ENCODE measurements at places on chromosomes 6 and 20. TPM values are rescaled to one million over a fixed set of nuclear protein-coding genes. Genes with fewer than 3 reads are reported as not detected.

DNA sequence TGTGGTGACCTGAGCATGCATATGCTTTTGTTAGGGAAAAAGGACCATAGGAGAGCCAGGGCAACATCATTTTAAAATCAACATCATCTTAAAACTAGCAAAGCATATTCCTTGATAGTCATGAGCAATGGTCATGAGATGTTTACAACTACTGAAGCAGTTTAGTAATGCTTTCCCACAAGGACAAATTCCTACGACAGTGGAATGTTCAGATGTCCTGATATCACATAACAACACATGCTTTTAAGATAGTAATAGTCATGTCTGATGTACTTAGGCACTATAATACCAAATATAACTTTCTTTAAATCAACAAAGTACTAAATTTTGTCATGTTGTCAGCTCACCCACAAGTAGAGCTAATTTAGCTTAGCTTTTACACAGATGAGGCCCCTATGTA is 370.3 kb downstream of the HTR1B start:
- H3K4me3 ChIP-seq: no peak overlapping the region
- H3K27ac ChIP-seq: no peak overlapping the region
- H3K4me1 ChIP-seq: no peaks in the 10 kb centered on the region
- DNase-seq: no peak

DNA sequence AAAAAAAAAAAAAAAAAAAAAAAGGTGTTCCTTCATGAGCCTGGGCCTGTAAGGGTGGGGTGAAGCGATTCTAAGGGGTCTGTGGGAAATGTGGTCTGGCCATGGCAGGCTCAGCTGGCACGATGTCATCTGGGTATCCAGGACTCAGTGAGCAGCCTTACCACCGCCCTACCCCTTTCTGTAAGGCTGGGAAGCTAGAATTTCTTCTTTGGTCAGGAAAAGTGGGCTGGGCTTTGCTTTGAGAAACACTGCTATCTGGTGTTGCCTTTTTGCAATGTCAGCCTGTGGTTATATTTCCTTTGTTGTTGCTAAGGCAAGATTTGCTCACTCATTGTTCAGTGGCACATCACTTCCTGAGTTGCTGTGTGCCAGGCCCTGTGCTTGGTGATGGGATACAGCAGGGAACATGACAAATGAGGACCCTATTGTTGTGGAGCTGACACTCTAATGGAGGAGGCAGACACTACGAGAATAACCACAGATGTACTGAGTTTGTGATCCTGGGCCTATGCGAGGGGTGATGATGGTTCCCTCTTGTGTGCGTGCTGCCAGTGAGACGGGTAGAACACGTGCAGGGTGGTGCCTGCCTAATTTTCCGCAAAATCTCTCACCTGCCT is 45.9 kb upstream of the ZNFX1 start:
- no peak overlapping the region for H3K4me3 ChIP-seq
- H3K36me3 ChIP-seq: no peaks in the 10 kb centered on the region
- peaks cover 44% of the 10 kb centered on the region for H3K27me3 ChIP-seq
- H3K27ac ChIP-seq: peak overlapping the region; percentile 6
- H3K4me1 ChIP-seq: peaks cover 35% of the 10 kb centered on the region

- no peaks in the 10 kb centered on the region for H3K27me3 ChIP-seq
- H3K36me3 ChIP-seq: no peaks in the 10 kb centered on the region
- no peak overlapping the region for H3K4me3 ChIP-seq
- no peak for DNase-seq
These were observed 1310.0 kb upstream of the EYS start for GRCh38 chr6:67016921-67017460.

DNA sequence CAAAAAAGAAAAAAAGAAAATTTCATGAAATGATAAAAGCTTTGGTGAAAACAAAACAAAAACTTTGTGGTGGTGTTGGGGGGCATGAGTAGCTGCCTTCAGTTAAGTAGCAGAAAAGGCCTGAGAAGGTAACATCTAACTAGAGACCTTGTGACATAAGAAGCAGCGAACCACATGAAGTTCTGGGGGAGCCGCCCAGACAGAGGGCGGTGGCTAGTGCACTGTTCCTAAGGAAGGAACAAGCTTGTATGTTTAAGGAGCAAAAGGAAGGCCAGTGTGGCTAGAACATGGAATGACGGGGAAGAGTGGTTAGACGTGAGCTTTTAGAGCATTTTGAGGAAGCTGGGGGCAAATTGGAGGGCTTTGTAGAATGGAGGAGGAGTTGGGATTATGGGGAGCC is 7.5 kb upstream of the RSPH3 start:
- H3K27me3 ChIP-seq: no peaks in the 10 kb centered on the region
- no peak for DNase-seq
- no peak overlapping the region for H3K4me3 ChIP-seq
- H3K4me1 ChIP-seq: peaks cover 18% of the 10 kb centered on the region
- H3K27ac ChIP-seq: no peak overlapping the region

DNA sequence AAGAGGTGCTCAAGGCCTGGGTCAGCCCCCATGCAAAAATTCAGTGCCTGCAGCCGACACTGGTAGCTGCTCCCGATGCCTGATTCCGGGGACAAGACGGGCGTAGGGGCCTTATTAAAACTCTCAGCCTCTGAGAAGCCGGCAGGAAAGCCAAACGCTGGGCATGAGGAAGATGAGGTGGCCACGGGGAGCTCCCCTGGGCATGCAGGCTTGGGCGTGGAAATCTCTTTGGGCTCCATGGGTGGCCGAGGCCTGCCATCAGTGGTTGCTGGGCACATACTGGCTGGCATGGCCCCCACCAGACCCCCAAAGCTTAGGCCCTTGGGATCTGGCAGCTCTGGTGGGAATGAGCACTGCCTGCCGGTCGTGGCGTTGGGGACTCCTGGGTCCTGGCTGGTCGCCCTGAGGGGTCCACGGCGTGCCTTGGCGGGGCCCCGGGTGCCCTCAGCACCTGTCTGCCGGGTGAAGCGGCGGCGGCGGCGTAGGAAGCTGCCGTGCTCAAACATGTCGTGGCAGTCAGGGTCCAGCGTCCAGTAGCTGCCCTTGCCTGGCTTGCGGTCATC is 586 bp downstream of the FOXS1 start:
- no peak overlapping the region for H3K27ac ChIP-seq
- H3K36me3 ChIP-seq: no peaks in the 10 kb centered on the region
- H3K27me3 ChIP-seq: peaks cover 7% of the 10 kb centered on the region

DNA sequence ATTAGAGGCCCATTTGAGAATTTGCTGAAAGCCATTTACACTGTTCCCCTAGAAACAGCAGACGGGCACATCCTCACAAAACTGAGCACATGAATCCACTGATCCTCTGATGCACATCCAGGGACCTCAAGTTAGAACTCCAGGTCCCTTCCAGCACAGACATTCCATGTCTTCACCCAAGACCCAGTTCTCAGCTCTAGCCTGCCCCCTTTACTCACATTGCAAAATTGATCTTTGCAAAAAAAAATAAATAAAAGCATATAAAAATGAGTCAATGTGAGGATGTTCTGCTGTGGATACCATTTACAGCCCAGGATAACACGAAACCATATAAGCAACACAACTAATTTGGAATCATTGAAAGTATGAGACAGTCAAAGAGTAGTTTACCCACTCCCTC is 458.2 kb upstream of the JARID2 start:
- peaks cover 2% of the 10 kb centered on the region for H3K27me3 ChIP-seq
- DNase-seq: no peak
- no peak overlapping the region for H3K4me3 ChIP-seq
- peaks cover 2% of the 10 kb centered on the region for H3K36me3 ChIP-seq

- peaks cover 3% of the 10 kb centered on the region for H3K27me3 ChIP-seq
- DNase-seq: no peak
- H3K4me1 ChIP-seq: peaks cover 47% of the 10 kb centered on the region
- peak overlapping the region; percentile 53 for H3K27ac ChIP-seq
- H3K36me3 ChIP-seq: peaks cover 5% of the 10 kb centered on the region
These were observed 257.5 kb downstream of the ADGB start for GRCh38 chr6:146856296-146856695.

- H3K27me3 ChIP-seq: no peaks in the 10 kb centered on the region
- no peak overlapping the region for H3K4me3 ChIP-seq
- peaks cover 25% of the 10 kb centered on the region for H3K36me3 ChIP-seq
- H3K4me1 ChIP-seq: no peaks in the 10 kb centered on the region
- no peak overlapping the region for H3K27ac ChIP-seq
These were observed 9.2 kb downstream of the SPATA2 start for GRCh38 chr20:49906101-49906604.

- DNase-seq: no peak
- no peaks in the 10 kb centered on the region for H3K27me3 ChIP-seq
- no peak overlapping the region for H3K27ac ChIP-seq
- peaks cover 20% of the 10 kb centered on the region for H3K36me3 ChIP-seq
- peaks cover 10% of the 10 kb centered on the region for H3K4me1 ChIP-seq
- no peak overlapping the region for H3K4me3 ChIP-seq
These were observed 85.1 kb downstream of the PHF20 start for GRCh38 chr20:35856866-35857265.

- H3K4me3 ChIP-seq: no peak overlapping the region
- H3K27me3 ChIP-seq: no peaks in the 10 kb centered on the region
- peaks cover 30% of the 10 kb centered on the region for H3K36me3 ChIP-seq
- no peak overlapping the region for H3K27ac ChIP-seq
- peaks cover 57% of the 10 kb centered on the region for H3K4me1 ChIP-seq
These were observed 5.1 kb downstream of the TP53RK start for GRCh38 chr20:46683939-46684750.

DNA sequence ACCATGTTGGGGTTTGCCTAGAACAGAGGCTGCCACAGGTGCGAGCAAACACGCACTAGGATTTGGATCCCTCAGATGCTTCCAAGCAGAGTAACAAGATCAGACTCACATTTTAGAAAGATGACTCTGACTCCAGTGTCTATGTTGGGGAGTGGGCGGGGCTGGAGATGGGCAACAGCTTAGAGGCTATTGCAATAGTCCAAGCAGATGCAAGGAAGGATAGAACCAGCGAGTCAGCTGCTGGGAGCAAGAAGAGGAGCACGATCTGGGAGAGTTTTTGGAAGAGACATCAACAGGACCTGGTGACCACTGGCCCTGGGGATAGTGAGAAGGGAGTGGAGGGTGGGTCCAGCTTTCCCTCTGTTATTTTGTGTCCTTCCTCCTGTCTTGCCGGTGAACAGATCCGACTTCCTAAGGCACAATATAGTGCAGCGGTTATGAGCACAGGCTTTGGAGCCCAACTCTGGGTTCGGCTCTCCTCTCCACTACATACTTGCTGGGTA is 52.7 kb downstream of the FGD2 start:
- H3K4me1 ChIP-seq: peaks cover 16% of the 10 kb centered on the region
- no peak overlapping the region for H3K27ac ChIP-seq
- H3K27me3 ChIP-seq: no peaks in the 10 kb centered on the region
- H3K36me3 ChIP-seq: peaks cover 5% of the 10 kb centered on the region

- no peak overlapping the region for H3K27ac ChIP-seq
- H3K4me1 ChIP-seq: peaks cover 6% of the 10 kb centered on the region
- DNase-seq: no peak
- no peaks in the 10 kb centered on the region for H3K36me3 ChIP-seq
- H3K4me3 ChIP-seq: no peak overlapping the region
- H3K27me3 ChIP-seq: peaks cover 1% of the 10 kb centered on the region
These were observed 287.7 kb downstream of the CLIC5 start for GRCh38 chr6:45727819-45728449.

- H3K4me3 ChIP-seq: no peak overlapping the region
- H3K36me3 ChIP-seq: peaks cover 38% of the 10 kb centered on the region
- H3K27ac ChIP-seq: peak overlapping the region; percentile 14
These were observed 147.6 kb upstream of the TAB2 start for GRCh38 chr6:149169761-149170511.

DNA sequence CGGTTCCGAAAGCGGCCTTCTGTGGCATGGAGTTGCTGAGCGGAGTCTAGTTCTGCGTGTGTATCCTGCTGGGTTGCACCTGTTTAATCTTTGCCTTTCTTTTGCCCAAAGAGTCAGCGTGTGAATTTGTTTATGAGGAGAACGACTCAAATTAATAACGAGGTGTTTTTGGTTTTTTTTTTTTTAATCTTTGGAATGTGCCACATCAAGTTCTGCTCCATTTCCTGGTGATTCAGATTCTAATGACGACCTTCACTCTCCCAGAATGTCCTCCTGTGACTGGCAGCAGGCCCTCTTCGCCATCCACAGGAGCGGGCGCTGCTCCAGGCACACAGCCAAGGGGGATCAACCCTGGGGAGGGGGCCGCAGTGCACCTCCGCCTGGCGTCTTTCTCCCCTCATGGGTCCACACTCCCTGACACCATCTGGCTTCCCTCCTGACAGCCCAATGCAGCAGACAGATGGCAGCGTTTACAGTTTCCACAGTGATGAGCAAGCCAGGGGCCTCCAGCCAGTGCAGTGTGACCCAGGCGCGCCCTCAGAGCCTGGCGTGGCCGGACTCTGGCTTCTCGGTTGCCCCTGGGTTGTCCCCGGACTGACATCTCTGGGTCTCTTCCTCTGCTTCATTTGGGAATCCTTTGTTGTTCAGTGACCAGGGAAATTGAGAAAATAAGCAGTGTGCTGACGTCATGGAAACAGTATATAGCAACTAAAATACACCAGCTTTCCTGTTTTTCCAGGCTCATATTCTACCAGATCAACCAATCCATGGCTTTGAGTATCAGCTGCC is 27.5 kb upstream of the AFDN start:
- H3K27me3 ChIP-seq: peaks cover 54% of the 10 kb centered on the region
- no peak for DNase-seq
- no peak overlapping the region for H3K4me3 ChIP-seq
- peaks cover 5% of the 10 kb centered on the region for H3K4me1 ChIP-seq
- no peaks in the 10 kb centered on the region for H3K36me3 ChIP-seq
- H3K27ac ChIP-seq: no peak overlapping the region

DNA sequence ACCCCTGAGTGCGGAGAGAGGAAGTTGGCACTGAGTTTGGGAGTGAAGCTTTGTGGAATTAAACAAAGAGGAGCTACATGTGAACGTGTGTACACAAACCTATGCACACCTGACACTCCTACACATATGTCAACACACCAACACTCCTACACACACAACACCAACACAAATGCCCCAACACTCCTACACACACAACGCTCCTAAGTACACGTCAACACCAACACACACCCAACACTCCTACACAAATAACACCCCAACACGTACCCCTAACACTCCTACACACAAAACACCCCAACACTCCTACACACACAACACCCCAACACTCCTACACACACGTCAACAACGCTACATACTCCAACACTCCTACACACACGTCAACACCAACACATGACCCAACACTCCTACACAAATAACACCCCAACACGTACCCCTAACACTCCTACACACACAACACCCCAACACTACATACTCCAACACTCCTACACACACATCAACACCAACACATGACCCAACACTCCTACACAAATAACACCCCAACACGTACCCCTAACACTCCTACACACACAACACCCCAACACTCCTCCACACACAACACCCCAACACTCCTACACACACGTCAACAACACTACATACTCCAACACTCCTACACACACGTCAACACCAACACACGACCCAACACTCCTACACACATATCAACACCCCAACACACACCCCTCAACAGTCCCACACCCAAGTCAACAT is 40.1 kb upstream of the ZBP1 start:
- H3K36me3 ChIP-seq: no peaks in the 10 kb centered on the region
- H3K27ac ChIP-seq: no peak overlapping the region
- no peak for DNase-seq
- H3K4me1 ChIP-seq: peaks cover 8% of the 10 kb centered on the region

The MEA1 gene
- total RNA-seq: 89.3 TPM

The VSX1 gene
- total RNA-seq: not detected

The SLC52A3 gene
- not detected for total RNA-seq

The ZC2HC1B gene
- 0.24 TPM for total RNA-seq

The DNMT3B gene
- total RNA-seq: 0.93 TPM

The METTL24 gene
- total RNA-seq: not detected

The PRL gene
- total RNA-seq: not detected

The TGM3 gene
- not detected for total RNA-seq

The SASH1 gene
- total RNA-seq: 1.4 TPM

Measured in activated T-helper 1 cell treated with anti-CD3 and anti-CD28 coated beads, Interleukin-12 subunit alpha, Interleukin-12 subunit beta, Interleukin-2, Interleukin-4 antibody, amounts not matched to agents 30 ng/mL and 10 ng/mL and 1 ng/mL, durations not matched to agents 14 hours and 24 hours and 36 hours (primary cell).